ENCODE measurements at places on chromosomes 5 and 9.

GRCh38 chr5:67115246-67115645 lies 81.4 kb downstream of the CD180 start:
- DNase-seq = no peak

GRCh38 chr5:72507907-72508238 lies 663 bp upstream of the ZNF366 start:
- no peak for DNase-seq

GRCh38 chr9:36189976-36190375 lies 745 bp upstream of the CLTA start:
- DNase-seq = peak; percentile 39

- DNase-seq = no peak
These were observed 236.2 kb upstream of the NREP start for GRCh38 chr5:111993242-111993641.

DNA sequence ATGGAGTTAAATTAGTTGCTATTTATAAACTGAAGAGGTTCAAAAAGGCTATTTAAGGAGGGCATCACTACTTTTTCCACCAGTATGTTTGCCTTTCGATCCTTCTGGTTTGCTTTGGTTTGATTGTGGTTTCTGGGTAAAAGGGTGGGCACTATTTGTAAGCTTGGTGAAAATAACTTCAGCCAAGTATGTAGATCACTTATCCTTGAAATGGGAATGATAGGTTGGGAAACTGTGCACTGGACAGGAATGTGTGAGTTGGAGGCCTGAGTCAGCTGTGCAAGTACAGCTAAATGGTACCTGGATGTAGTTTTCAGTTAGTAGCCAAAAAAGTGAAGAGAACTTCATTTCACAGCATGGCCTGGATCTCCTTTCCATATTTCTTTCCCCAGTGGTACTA lies 466.2 kb downstream of the ENC1 start:
- DNase-seq = no peak

- no peak for DNase-seq
These were observed 5.9 kb upstream of the RAD23B start for GRCh38 chr9:107276966-107277710.

DNA sequence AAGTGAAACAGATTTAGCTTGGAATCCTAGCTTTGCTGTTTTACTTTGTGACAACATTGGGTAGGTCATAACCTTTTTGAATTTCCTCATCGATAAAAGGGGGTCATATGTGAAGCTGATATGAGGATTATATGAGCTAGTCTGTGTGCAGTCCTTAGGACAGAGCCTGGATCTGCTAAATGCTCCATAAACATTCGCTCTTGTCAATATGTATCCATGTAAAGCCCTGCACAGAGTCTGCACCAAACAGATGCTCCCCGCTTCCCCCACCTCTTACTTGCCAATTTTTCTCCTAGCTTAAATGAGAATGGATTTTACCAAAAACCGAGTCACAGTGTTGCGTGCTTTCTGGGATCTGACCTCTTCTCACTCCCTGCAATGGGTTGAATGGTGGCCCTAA lies 5.4 kb downstream of the ANKRD55 start:
- DNase-seq = no peak

DNA sequence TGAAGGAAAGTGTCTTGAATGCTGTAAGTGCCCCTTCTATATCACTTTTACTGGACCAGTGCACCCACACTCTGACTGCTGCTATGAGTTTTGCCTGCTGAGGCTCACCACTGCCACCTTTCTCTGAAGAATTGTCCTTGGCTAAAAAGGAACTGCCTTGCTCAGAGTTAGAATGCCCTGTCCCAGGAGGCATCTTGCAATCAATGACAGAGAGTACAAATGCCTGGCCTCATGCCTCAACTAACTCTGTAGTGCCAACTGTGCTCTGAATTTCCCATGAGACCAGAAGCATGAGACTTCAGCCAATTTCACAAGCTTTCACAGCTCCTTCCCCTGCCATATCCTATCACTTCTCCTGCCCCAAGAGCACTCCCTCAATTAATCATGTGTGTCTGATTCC lies 569.7 kb downstream of the ZNF608 start:
- peak; percentile 66 for DNase-seq

- DNase-seq = no peak
These were observed 17.8 kb downstream of the TBC1D9B start for GRCh38 chr5:179889885-179890284.

GRCh38 chr5:137935190-137935589 lies 45.9 kb downstream of the PKD2L2 start:
- DNase-seq = no peak

Measured in thyroid gland (tissue), 4 donors.